ENCODE measurements at places on chromosomes 5 and 9.

- no peak for DNase-seq
Observed at GRCh38 chr5:164688437-164688836, 1183.0 kb downstream of the MAT2B start.

- no peak for DNase-seq
Observed at GRCh38 chr5:106873568-106873967, 797.2 kb downstream of the EFNA5 start.

DNA sequence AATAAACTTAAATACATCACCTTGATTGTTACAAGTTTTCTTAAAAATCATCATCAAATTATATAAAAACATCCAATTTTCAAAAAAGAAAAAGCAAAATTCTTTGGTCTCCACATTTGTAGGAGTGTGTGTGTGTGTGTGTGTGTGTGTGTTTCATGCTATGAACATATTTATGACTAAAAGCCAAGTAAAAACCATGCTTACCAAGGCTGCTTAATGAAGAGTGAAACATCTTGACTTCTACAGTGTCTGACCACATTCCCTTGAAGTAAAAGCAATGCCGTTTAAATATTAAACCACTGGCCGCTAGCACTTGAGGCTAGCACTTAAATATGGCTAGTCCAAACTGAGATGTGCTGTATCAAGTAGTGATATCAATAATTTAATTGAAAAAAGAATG, 549.1 kb upstream of the CCNG1 start:
- DNase-seq, result no peak

- no peak for DNase-seq
Observed at GRCh38 chr9:129569502-129570449, 51.1 kb downstream of the C9orf50 start.

- no peak for DNase-seq
Observed at GRCh38 chr5:35832762-35833161, 23.9 kb upstream of the IL7R start.
